Kasumi-1 (cell line): ENCODE measurements at places on chromosomes 3 and 15.

- peak; percentile 36 for DNase-seq
Measured at GRCh38 chr3:32818970-32819511, 1.2 kb downstream of the TRIM71 start.

GRCh38 chr3:64578797-64579196 is 109.0 kb downstream of the ADAMTS9 start:
- no peak for DNase-seq

- no peak for DNase-seq
Measured at GRCh38 chr15:88487178-88487795, 19.8 kb downstream of the MRPS11 start.

- no peak for DNase-seq
Measured at GRCh38 chr15:40441565-40442531, 1.1 kb downstream of the BAHD1 start.

GRCh38 chr3:66017591-66017990 is 21.1 kb downstream of the MAGI1 start:
- DNase-seq, result no peak

- DNase-seq, result no peak
Measured at GRCh38 chr3:72204452-72204851, 419.5 kb upstream of the PROK2 start.

DNA sequence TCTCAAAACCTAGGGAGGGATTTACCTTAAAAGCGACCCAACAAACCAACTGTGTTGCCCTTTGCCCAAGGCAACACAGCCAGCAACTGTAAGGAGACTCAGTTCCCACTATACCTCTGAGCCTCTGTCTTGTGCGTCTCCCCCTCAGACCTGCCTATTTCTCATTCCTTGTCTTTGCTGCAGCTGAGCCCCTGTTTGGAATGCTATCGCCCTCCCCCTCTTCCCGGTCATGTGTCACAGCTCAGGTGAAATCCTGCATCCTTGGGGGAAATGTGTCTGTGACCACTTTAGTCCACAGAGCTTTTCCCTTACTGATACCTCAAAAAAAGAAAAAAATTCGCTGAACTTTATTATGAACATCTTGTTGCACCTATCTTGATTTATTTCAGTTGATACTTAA is 52.0 kb upstream of the LRIG1 start:
- no peak for DNase-seq

DNA sequence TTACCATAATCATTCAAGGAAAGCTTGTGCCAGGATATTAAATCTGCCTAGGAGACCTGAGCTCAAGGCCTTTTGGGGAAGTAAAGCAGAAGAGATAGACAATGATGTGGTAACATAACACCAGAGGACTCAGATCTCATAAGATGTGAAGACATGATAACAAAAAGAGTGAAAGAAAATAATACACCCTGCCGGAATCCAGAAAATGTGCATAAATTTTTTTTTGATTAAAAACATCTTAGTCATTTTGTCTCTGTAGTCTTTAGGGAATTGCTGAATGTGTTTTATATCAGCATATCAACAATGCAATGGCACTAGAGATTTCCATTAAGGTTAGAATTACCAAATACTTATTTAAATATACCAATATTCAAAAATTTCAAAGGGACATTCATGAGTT is 326.8 kb upstream of the ROBO1 start:
- DNase-seq, result peak; percentile 40
